ENCODE measurements at places on chromosomes 4 and X.

GRCh38 chr4:27357283-27357682 is 496.6 kb downstream of the STIM2 start:
- no peak for DNase-seq

GRCh38 chrX:23797371-23798128 is 14.6 kb downstream of the SAT1 start:
- DNase-seq: no peak

DNA sequence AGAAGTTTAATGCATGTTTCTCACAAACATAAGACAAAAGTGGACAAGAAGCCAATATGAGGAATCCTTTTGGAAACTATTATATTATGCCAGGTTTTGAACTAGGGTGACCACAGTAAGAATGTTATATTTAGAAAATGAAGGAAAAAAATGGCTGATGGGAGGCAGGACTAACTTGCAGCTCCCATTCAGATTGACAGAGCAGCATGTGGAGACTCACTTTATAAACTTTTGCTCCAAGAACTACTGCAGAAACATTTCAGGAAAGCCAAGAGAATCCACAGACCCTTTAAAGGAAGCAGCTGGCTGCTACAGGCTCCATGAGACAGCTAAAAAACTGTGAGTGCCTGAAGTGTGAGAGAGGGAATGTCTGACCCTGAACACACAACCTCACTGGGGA is 738.6 kb upstream of the GRIA3 start:
- no peak for DNase-seq

DNA sequence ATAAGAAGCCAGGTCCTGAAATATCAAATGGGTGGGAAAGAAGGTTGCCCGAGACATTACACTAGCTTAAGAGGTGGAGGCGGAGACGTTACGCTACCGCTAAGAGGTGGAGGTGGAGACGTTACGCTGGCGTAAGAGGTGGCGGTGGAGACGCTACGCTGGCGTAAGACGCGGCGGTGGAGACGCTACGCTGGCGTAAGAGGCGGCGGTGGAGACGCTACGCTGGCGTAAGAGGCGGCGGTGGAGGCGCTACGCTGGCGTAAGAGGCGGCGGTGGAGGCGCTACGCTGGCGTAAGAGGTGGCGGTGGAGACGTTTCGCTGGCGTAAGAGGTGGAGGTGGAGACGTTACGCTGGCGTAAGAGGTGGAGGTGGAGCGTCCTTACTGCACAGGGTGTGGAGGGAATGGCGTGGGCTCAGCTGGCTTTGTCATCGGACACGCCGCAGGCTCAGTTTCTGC is 12.8 kb downstream of the CYP4V2 start:
- no peak for DNase-seq

GRCh38 chr4:116881077-116881476 is 204.3 kb downstream of the TRAM1L1 start:
- DNase-seq: no peak

DNA sequence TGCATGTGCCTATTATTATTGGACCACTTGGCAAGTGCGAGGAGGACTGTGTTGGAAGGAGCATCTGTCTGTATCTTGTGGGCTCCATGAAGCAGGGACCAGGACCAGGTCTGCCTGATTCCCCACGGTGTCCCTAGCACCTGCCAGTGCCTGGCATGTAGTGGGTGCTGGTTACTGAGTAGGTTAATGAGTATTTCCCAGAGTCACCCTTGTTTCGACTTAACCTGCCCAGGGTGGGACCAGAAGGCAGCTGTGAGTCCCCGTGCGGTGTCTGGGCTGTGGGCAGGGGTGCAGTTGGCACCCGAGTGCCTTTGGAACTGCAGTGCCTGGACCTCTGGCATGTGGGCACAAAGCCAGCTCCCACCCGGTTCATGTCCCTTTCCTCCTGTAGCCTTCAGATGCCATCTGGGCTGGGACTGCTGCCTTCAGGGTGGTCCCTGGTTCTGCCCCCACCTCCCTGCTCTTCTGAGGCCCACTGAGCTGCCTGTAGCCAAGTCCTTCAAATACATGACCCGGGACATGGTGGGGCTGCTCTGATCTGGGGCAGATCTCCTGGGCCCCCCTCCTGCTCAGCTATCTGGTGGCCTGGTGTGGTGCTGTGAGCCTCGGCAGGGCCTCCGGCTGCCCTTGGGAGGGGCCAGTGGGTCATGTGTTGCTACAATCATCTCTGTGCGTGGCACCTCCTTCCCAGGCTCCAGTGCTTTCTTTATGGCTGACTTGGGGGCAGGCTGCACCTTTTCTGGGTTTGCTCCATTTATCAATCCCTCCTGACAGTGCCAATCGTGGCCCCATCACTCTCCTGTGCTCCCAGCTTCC is 53.0 kb upstream of the SORCS2 start:
- no peak for DNase-seq

- no peak for DNase-seq
These were observed 630.1 kb downstream of the STIM2 start for GRCh38 chr4:27490766-27491165.

- no peak for DNase-seq
These were observed 405.4 kb upstream of the CPEB2 start for GRCh38 chr4:14596904-14597303.

DNA sequence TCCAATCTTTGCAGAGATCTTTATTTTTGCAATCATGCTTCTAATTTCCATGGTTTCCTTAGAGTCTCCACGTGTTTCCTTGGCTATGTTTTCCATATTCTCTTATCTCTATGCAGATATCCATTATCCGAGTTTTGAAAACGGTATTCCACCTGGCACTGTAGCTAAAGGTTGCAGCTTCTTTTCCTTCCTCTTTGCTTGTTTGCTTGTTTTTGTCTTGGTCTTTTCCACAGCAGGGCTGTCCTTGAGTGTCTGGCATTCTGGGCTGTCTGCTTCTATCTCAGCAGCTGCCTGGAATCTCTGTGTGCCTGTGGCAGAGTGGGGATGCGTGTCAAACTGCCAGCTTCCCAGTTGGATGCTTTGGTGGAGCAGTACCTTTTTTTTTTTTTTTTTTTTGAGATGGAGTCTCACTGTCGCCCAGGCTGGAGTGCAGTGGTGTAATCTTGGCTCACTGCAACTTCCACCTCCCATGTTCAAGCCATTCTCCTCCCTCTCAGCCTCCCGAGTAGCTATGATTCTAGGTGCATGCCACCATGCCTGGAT is 46.9 kb downstream of the WFS1 start:
- DNase-seq: no peak

DNA sequence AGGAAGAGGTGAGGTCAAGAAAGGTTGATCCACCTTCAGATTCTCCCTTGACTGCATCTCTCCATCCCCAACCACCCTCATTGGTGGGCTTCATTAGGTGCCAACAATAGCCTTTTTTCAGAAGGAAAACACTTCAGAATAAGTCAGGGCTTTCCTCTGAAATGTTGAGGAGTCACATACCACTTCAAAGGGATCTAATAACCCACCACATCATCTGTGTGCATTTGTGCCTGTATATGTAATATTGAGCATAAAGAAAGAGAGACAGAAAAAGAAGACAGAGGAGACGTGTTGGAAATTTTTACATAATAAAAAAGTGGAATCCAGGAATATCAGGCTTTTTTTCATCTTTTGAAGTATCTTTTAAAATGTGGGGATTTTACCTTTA is 209.1 kb upstream of the SLC7A11 start:
- no peak for DNase-seq

GRCh38 chr4:97720869-97721432 is 422.3 kb downstream of the STPG2 start:
- DNase-seq: no peak

- DNase-seq: no peak
These were observed 701.0 kb upstream of the PITX2 start for GRCh38 chr4:111323916-111324315.

DNA sequence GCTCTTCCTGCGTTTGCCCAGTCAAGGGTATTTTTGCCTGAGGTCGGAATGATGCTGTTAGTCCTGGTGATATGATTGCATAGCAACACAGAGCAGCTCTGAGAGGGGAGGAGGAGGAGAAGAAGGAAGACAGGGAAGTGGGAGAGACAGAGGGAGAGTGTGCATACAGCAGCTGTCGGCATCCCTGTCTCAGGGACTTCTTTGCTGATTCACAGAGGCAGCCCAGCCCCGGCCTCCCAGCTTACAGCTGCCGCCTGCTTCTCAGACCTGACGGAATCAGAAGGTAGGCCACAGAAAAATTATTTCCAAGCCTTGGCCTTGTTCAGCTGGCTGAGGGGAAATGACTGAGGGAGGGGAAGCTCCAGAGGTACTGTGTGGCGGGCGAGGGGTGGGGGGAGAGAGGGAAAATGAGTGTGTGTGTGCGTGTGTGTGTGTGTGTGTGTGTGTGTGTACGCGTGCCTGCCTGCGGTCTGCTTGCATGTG is 319 bp downstream of the DRP2 start:
- DNase-seq: no peak

- DNase-seq: no peak
These were observed 13.8 kb downstream of the PNMA6E start for GRCh38 chrX:153387345-153387744.

- DNase-seq: no peak
These were observed at the start of gene OPHN1 for GRCh38 chrX:68433155-68433980. Gene OPHN1, minus strand, starts transcription at chrX:68433495. Its CDS starts 475 bp downstream, at chrX:68433020.

- no peak for DNase-seq
These were observed 180.9 kb downstream of the RASL11B start for GRCh38 chr4:53043055-53043454.

DNA sequence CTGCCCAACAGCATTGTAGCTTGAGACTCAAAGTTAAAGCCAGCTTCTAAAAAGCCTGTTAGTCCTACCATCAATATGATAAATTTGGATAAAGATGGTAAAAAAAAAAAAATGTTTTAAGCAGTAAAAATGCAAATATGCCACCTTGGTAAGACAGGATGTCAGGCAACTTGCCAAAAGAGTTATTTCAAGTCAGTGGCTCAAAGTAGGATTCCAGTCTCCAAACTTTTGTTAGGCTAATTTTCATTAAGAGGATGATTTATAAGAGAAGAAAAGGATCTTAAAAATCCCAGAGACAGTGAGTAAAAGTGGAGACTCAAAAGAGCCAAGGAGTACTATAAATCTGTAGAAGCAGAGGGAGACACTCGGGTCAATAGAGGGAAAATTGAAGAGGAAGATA is 47.5 kb downstream of the GASK1B start:
- DNase-seq: no peak

- DNase-seq: no peak
These were observed 28.9 kb upstream of the HUWE1 start for GRCh38 chrX:53715346-53715924.

- no peak for DNase-seq
These were observed 93.7 kb downstream of the SHOX start for GRCh38 chrX:724256-724655.

DNA sequence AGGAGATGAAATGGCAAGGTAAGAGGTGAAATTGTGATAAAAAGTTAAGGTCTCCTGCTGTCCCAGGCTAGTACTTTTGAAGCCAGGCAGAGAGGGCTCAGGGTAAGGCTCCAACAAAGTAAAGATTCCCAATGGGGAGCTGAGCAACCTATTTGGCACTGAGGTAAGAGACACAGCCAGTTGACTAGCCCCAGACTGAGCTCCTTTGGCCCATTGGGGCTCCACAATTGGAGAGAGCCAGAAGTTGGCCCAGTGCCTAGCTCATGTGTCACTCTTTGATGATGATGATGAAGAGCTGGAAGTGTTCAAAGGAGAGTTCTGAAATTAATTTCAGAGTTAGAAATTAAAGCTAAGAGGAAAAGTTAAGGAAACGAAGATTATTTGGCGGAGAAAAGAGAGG is 94.6 kb downstream of the RLIM start:
- DNase-seq: no peak

Data from AG09319 (cell line).